Urothelium cell line (cell line): ENCODE measurements at places on chromosomes 4 and X.

- DNase-seq = no peak
Observed at GRCh38 chr4:6245246-6246169, 24.1 kb upstream of the WFS1 start.

GRCh38 chr4:139622901-139623381, 42.7 kb upstream of the MGST2 start:
- DNase-seq = no peak

GRCh38 chr4:140005699-140006098, 148.3 kb downstream of the MAML3 start:
- no peak for DNase-seq

GRCh38 chr4:21596521-21596920, 352.1 kb downstream of the KCNIP4 start:
- no peak for DNase-seq

DNA sequence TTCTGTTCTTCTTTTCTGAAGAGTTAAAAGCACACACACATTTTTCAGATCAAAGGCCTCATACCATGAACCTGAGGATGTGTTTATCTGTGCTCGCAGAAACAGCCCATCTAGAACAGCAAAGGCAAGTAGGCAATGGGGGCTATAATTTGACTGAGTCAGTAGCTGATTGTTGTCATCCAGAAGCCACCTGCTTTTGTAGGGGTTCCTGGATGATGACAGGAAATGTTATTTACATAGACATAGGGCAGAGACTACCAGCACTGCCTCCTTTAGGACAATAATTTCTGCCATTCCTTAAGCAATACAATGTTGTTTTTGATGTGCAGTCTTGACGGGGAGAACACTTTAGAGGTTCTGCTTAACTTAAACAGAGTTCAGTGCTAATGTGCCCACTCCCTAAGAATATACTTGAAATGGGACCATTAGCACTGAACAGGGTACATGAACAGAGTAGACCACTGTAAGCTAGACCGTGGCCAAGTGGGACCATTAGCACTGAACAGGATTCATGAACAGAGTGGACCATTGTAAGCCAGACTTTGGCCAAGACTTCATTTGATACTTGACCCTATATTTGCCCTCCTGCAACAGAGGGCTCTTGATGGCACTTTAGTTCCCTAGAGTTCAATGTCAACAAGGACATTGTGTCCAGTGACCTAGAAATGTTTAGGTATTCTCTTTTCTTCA, 42.8 kb upstream of the CCSER1 start:
- DNase-seq = no peak

DNA sequence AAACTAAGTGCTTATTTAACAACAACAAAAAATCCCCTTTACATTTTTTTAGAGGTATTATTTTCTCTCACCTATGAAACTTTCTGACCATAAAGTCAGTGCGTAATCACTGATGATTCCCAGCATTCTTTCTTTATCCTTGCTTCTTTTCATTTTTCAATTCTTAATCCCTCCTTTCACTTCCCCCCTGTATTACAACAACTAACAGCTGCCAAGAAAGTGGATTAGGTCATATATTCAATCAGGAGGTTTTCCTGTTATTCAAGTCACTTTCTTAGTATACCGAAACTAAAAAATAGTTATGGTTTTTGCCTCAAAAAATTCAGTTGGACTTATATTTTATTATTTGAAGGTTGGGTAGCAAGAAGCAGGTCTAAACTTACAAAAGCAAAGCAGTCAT, 2.1 kb upstream of the STAP1 start:
- DNase-seq = no peak

DNA sequence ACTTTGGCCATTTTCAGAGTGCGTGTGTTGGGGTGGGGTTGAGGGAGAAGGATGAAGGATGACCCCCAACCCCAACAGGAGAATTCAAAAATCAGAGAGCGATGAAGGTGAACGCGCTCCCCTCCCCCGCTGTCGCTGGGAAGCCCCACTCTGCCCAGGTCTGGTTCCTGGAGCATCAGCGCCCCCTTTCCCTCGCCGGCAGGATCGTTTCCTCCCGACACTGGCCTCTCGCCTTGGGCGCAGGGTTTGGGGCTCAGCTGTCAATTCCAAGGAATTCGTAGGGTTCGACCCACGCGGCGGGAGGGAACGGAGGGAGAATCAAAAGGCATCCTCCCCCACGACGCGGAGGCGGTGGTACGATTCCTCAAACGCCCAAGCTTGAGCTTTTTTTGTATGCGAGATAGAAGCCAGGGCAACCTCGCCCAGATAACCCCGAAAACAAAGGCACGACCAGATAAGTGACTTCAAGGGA, 1.0 kb upstream of the PDGFRA start:
- peak; percentile 91 for DNase-seq

- no peak for DNase-seq
Observed at GRCh38 chr4:26458157-26458561, 32.1 kb downstream of the CCKAR start.

DNA sequence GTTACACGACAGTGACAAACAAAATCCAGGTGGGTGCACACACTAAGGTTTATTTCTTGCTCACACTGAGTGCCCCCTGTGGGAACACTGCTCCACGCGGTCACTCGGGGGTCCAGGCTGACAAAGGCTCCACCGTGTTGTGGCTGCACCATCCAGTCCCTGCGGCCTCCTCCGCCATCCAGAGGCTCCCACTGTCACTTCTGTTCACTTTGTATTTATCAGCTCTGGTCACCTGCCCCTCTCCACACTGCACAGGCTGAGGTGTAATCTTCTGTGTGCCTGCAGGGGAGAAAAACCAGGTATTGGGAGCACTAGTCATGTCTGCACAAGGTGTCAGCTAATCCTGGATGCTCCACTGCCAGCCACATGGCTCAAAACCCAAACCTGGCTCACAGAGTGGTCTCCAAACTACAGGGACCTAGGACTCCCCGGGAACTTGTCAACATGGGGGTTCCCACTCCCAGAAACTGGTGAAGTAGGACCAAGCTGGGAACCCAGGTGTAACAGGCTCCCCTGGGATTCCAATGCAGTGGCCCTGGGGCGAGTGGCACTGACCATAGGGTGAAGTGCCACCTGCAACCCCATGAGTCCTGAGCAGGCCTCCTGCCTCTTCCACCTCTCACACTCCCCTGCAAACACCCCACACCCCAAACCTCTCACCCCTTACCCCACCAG, 25.5 kb downstream of the HMX1 start:
- DNase-seq = no peak

DNA sequence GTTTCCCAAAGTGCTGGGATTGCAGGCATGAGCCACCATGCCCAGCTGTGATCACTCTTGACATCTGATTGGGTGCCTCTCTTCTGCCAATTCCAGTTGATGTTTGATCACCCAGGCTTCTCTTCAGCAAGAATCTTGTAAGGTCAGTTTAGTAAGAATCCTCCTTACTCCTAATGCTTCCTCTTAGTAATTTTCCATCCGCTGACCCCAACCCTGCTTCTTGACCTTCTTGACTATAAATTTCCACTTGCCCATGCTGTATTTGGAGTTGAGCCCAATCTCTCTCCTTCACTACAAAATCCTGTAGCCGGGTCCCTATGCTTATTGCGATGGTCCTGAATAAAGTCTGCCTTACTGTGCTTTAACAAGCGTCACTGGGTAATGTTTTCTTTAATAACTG, 75.4 kb downstream of the DDIT4L start:
- DNase-seq = no peak

- DNase-seq = no peak
Observed at GRCh38 chr4:170949084-170949483, 859.3 kb upstream of the AADAT start.

- DNase-seq = no peak
Observed at GRCh38 chr4:112901962-112902411, 147.5 kb upstream of the ANK2 start.
